ENCODE measurements at places on chromosomes 1 and 21.

- DNase-seq, result no peak
These were observed 394.9 kb upstream of the B3GALT2 start for GRCh38 chr1:193581341-193581740.

DNA sequence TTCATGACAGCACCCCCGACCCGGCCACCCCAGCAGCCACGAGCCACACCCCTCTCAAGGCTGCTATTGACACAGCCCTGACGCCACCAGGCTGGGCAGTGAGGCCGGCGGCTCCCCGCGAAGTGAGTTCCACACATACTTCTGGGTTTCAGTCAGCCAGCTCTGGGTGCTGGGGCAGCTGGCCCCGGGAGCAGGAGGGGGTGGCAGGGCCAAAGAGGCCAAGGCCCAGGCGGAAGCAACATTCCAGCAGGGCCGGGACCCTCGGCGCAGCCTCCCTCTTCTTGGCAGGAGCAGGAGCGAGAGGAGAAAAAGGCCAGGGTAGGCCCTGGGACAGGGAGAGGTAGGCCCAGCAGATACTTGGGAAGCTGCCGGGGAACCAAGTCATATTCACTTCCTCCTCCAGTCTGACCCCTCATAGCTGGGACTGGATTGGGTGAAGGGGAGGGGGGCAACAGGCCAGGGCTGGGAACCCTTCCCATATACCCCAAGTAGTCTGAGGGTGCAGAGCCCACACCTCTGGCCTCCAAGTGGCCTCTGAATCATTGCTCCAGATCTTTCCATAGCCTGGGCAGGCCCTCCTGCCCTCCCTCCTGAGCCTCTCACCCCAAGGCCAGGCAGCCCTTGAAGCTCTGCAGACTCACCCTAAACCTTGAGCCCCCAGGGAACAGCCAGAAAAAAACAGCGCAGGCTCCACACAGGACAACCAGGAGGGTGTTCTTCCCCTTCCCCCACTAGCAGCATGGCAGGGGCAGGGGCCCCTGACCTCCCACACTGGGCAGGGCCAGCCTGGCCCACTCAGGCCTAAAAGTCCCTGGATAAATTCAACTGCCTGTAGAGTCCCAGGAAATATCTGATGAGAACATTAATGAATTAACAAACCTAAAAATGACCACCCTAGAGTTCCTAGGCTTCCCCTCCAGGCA, 5.7 kb downstream of the HSPG2 start:
- no peak for DNase-seq

DNA sequence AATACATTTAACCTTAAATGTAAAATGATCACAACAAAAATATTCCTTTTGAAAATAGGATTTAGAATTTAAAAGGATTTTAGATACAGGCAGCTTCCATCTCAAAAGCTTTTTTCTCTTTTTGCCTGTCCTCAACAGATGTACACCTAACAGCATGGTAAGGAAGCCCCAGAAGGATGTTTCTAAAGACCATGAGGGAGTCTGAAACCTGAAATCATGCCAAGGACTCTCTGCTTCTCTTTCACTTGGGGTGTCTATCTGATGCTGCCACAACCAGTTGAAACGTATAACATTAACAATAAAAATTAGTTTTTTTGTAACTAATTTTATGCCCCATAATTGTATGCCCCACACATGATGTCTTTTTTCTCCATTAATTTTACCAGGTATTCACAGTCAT, 5.4 kb upstream of the ZNF281 start:
- DNase-seq, result no peak

- no peak for DNase-seq
These were observed 23.4 kb downstream of the SAMSN1 start for GRCh38 chr21:14522736-14523135.

DNA sequence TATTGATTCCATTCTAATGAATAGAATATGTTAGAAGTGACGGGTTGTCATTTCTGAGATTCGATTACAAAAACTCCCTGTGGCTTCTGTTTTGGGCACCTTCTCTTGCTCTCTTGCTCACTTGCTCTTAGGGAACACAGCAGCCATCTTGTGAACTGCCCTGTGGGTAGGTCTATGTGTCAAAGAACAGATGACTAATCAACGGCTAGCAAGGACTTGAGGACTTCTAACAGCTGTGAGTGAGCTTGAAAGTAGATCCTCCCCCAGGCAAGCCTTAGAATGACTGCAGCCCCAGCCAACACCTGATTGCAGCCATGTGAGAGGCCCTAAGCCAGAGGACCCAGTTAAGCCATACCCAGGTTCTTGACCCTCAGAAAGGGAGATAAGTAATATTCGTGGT, 49.3 kb downstream of the AZIN2 start:
- DNase-seq, result no peak

Measured in activated CD4-positive, CD25-positive, alpha-beta regulatory T cell (primary cell).